RPMI7951 (cell line): ENCODE measurements at places on chromosomes 2 and 18. TPM values are rescaled to one million over a fixed set of nuclear protein-coding genes. Genes with fewer than 3 reads are reported as not detected.

PTPRN gene
- total RNA-seq, result 3.2 and 4.4 TPM in 2 replicates

SH3BP4 gene
- 75.8 and 86.6 TPM in 2 replicates for total RNA-seq

LRRC30 gene
- total RNA-seq, result not detected in 2 replicates

IFIH1 gene
- 13.0 and 13.1 TPM in 2 replicates for total RNA-seq

DNA sequence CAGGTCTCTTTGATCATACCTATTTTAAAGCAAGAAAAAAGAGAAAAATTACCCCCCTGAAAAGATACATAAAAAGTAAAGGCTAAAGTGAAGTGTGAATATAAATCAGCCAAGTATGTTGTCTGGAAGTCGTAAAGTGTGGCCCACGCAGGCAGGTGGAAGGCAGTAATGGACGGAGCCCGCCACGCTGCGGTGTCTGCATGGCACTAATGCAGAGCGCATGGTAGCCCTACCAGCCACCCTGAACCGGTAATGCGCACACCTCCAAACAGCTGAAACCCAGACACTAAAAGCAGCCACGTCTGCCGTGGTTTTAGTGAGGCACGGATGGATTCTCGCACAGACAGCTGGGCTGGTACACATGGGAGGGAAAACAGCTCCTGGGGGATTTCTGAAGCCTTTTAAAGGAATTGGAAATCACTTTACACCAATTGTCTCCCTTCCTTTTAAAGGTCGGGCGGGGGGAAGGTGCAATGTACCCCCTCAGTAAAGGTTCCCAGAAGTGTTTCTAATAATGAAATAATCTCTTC is 615.2 kb downstream of the CNTNAP5 start:
- no peak for DNase-seq

- DNase-seq, result peak; percentile 66
Measured at GRCh38 chr2:45930396-45930792, 278.9 kb downstream of the PRKCE start.

- peak; percentile 47 for DNase-seq
Measured at GRCh38 chr2:71922499-71923142, 225.0 kb downstream of the CYP26B1 start.

DNA sequence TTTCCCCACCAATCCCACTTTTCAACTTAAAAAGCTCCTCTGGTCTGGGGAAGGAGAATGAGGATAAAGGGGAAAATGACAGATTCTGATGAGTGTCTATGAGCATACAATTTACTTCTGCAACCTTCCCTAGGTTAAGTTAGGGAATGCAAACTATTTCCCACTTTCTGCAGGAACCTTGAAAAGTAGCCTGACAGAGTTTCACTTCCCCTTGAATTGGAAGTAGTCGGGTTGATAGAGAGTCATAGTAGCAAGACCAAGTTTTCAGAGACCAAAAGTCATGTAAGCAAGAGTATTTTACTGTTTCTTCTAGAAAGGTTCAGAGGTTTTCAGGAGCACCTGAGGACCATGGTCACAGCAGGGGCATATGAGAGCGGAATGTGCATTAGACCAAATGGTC is 815.1 kb downstream of the CPS1 start:
- DNase-seq, result no peak

DNA sequence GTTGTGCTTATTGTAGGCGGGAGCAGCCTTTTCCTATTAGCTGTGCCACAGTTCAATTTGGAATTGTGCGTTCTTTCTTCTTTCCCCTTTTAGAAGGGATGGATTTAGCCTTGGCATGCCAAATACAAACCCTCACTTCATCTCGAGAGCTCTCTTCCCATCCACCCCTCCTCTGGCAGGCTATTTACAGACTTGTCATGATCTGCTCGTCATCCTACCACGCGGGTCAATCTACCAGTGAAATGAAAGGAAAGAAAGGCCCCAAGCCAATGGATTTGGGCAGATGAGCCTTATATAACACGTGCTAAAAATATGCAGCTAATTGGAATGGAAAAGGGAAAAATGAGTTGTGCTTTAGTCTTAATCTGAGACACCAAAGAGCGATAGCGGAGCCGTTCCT is 277.5 kb downstream of the PRKCE start:
- peak; percentile 16 for DNase-seq

DNA sequence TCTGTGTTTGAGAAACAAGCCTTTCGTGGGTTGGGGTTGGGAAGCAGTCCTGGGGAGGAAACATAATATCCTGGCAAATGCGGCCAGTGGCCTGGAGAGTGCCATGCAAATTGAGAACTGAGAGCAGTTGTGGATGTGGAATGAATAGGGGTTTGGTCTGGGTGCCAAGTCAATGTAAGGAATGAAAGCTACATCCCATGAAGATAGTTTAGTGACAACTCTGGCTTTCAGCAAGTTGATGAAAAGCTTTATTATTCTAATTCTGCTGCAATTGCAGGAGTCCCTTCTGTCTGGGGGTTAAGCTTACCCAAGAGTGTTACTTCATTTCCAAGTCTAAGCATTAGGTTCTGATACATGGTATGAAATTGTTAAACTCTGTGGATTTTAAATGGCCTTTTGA is 771.6 kb downstream of the DPP10 start:
- DNase-seq, result no peak

- no peak for DNase-seq
Measured at GRCh38 chr2:31011587-31011986, 126.7 kb downstream of the GALNT14 start.

- DNase-seq, result no peak
Measured at GRCh38 chr2:157093666-157094065, 163.8 kb upstream of the GALNT5 start.

DNA sequence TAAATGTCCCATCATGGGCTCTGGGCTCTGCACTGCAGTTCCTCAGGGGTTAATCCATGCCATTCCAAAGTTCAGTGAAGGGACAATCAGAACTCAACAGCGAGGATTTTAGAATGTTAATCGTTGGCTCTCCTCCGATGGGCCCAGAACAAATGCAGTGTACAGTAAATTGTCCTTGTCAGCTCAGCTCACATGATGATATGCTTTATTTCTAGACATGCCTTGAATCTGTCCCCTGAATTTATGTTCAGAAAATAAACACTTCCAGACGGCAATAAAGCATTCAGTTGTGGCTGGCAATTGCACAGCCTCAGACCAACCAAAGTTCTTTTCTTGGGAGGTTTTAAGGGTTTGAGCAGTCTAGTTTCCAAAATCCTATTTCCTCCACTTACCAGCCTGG is 981.2 kb downstream of the BCL11A start:
- no peak for DNase-seq

GRCh38 chr2:148130581-148130980 is 109.7 kb downstream of the MBD5 start:
- DNase-seq, result peak; percentile 23

DNA sequence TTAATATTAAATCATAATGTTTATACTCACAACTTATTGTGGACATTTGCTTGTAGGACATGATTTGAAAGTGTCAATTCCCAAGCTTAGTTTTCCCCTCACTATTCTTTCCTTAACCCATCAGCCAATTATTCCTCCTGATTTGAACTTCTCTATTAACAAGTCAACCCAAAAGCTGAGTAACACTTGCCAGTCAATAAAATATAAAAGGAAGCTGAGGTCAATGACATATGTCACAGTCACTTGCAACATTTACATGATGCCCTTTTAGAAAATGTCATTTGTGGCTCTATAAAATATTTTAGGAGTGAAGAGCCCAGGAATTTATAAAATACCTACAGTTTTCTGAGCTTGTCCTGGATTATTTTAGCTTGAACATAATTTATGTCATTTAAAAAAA is 7.2 kb downstream of the CCDC68 start:
- DNase-seq, result no peak

DNA sequence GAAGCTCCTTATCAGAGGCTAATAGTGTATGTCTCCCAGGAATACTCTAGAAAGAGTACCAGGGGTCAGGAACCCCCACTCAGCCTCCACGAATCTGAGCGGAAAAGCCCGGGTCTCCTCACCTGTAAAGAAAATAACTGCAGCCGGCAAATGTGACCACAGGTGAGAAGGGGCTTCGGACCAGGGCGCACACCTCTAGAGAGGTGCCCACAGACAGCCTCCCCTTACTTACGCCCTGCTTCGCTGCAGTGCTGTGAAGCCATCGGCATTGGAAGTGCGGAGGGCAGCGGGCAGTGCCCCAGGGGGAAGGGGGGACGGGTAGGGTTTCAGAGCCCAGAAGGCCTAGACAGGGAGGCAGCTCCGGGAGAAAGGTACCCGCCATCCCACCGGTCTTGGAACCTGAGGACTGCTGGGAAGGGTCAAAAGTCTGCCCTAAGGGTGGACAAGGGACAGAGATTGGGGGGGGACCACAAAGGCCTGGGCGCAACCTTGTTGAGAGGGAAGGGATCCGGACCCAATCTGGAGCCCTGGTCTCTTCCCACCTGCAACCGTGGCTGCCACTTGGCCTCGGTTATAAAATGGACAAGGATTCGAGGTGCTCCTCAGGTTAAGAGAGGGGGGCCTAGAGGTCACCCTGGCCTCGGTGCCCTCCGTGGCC is 642 bp upstream of the STEAP3 start:
- no peak for DNase-seq

DNA sequence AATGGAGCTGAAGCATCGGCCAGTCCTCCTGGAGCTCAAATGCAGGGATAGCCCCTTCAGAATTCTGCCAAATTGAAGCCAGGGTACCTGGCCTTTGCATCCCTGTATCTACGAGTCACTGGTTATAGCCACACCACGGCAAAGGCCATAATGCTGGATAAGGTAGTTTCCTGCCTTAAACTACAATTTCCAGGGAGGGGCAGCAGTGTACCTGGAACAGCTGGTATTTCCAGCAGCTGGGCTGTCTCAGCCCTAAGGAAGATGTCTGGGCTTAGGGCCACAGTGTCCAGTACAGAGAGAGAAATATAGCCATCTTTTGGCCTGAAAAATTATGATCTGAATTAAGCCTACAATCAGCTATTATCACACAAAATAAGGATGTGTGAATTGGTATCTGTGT is 180.3 kb downstream of the GCA start:
- DNase-seq, result no peak

- no peak for DNase-seq
Measured at GRCh38 chr2:149205143-149205542, 125.2 kb upstream of the LYPD6 start.
